ENCODE measurements at places on chromosomes 16 and 17.

- no peak for DNase-seq
Measured at GRCh38 chr16:85436636-85437165, 176.4 kb upstream of the GSE1 start.

DNA sequence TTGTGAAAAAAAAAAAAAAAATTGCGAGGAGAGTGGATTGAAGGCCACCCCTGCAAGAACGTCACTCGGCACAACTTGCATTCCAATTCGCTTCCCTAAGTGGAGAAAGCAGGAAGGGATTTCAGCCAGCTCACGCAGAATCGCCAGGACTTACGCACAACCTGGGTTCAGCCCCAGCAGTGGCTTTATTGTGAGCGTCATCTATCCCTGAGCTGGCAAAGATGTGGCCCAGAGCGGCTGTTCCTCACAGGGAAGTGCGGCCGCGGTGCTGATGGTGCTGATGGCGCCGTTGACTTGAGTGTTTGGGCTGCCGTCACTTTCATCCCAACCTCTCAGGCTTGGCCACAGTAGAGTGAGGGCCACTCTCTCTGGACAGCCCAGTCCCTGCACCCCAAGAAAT, 197.6 kb downstream of the NTN1 start:
- DNase-seq: no peak

- no peak for DNase-seq
Measured at GRCh38 chr17:71976011-71976649, 144.7 kb upstream of the SOX9 start.

DNA sequence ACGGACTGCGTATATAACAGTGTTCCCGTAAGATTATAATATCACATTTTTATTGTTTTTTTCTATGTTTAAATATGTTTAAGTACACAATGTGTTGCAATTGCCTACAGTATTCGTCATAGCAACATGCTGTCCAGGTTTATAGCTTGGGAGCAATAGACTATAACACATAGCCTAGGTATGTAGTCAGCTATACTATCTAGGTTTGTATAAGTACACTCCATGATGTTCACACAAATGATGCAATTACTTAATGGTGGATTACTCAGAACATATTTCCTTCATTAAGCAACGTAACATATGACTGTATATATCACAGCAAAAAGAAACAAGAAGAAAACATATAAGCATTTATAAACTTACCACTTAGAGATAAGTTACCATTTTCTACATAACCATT, 160.0 kb downstream of the CBLN1 start:
- DNase-seq: no peak

DNA sequence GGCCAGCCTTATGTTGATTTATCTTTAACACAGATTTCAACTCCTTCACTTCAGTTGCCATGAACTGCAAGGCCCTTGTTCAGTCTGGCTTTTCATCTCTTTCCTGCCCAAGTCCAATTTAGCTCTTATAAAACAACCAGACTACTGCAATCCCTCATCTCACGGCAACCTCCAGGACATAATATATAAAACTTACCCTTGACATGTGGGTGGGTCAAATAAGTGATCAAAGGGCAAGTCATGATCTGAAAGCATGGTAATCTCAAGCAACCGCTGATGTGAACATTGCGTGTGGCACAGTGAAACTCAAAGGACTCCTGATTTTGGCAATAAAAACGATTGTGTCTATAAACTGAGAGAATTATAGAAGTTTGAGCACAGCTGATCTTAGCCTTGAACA, 364.6 kb downstream of the CDH13 start:
- DNase-seq: no peak

DNA sequence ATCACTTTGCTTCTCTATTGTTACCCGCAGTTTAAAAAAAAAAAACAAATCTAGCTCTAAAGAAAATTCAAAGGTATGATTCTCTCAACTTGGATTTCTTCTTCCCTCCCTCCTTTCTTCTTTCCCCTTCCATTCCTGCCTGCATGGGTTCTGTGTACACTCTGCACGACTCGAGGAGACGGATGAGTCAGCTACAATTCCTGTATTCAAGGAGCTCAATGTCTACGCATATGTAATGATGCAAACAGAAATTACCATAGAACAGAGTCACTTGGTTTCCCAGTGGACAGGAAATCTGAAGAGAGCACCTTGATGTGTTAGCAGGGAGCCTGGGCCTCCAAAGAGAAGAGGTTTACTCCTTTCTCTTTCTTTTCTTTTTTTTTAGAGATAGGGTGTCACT, 92.3 kb downstream of the VPS53 start:
- DNase-seq: no peak

DNA sequence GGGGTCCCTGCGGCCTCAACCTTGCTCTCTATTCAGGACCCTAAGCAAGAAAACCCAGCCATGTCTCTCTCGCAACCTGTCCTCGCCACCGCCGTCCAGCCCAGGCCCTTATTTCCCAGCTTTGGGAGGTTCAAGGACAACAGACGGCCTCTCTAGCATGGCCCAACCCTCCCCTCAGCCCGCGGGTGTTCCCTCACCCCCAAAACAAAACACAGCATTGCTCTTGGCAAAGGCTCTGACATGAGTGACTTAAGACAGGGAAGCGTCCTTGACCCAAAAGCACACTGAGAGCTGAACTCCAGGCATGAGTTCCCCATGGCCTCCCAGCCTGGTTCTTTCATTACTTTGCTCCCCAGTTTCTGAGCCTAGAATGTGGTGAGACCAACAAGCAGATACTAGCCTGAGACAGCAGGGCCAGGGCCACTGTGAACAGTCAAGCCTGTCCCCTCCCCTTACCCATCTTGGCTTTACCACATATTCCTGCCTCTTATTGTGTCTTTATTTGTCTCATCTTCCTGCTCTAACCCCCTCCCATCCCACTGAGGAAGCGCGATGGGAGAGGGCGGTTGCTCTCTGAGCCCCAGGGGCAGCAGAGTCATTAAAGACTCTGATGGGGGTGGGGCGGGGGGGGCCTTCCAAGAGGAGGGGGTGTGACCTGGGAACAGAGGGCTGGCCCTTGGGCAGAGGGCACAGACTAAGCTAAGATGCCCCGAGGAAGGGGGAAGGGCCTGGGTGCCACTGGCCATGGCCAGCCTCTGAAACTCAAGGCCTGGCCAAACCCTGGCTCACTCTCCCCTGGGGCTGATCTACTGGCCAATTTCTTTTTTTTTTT, 11.8 kb downstream of the SREBF1 start:
- no peak for DNase-seq
